T-helper 17 cell (primary cell): ENCODE measurements at places on chromosomes 5 and 9. TPM values are rescaled to one million over a fixed set of nuclear protein-coding genes. Genes with fewer than 3 reads are reported as not detected.

SPINK9 gene
- not detected for total RNA-seq

ZBED3 gene
- total RNA-seq: 0.94 TPM

PRR7 gene
- total RNA-seq: 32.0 TPM

AP3B1 gene
- total RNA-seq: 34.5 TPM

DIAPH1 gene
- 327 TPM for total RNA-seq

CDHR2 gene
- total RNA-seq: 1.3 TPM

GRCh38 chr5:31733371-31733770 lies 94.4 kb downstream of the PDZD2 start:
- DNase-seq: no peak

GRCh38 chr9:17900606-17901005 lies 321.7 kb downstream of the SH3GL2 start:
- DNase-seq: no peak

GRCh38 chr5:28226407-28226806 lies 1188.0 kb upstream of the CDH9 start:
- no peak for DNase-seq

GRCh38 chr9:86238861-86239770 lies 20.3 kb downstream of the C9orf153 start:
- no peak for DNase-seq

DNA sequence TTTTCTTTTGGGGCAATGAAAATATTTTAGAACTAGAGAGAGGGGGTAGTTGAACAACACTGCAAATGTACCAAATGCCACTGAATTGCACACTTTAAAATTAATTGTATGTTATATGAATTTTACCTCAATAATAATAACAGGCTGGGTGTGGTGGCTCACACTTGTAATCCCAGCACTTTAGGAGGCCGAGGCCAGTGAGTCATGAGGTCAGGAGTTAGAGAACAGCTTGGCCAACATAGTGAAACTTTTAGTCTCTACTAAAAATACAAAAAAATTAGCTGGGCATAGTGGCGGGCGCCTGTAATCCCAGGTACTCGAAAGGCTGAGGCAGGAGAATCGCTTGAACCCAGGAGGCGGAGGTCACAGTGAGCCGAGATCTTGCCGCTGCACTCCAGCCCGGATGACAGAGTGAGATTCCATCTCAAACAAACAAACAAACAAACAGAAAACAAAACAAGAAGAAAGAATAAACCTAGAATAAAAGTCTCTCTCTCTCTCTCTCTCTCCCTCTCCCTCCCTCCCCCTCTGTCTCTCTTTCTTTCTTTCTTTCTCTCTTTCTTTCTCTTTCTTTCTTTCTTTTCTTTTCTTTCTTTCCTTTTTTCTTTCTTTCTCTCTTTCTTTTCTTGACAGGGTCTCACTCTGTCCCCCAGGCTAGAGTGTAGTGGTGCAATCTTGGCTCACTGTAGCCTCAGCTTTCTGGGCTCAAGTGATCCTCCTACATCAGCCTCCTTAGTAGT lies 91.1 kb downstream of the BASP1 start:
- no peak for DNase-seq

GRCh38 chr5:94595281-94595840 lies 23.0 kb downstream of the KIAA0825 start:
- DNase-seq: no peak

GRCh38 chr5:157616785-157617184 lies 35.5 kb downstream of the SOX30 start:
- no peak for DNase-seq

GRCh38 chr5:123283031-123283430 lies 140.2 kb downstream of the CEP120 start:
- no peak for DNase-seq

- no peak for DNase-seq
Observed at GRCh38 chr9:93646640-93647178, 70.3 kb downstream of the PHF2 start.

DNA sequence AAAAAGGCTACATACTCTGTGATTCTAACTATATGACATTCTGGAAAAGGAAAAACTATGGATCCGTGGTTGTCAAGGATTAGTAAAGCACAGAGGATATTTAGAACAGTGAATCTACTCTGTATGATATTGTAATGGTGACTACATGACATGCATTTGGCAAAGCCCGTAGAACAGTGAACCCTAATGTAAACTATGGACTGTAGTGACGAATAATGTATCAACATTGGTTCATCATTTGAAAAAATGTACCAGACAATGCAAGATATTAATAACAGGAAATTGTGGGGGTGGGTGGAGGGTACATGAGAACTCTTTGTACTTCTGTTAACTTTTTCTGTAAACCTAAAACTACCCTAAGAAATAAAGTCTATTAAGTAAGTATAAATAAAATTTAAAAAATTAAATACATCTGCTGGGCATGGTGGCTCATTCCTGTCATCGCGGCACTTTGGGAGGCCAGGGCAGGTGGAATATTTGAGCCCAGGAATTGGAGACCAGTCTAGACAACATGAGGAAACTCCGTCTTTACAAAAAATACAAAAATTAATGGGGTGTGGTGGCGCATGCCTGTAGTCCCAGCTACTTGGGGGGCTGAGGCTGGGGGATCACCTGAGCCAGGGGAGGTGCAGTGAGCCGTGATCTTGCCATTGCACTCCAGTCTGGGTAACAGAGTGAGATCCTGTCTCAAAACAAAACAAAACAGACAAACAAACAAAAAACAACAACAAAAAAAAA lies 101.7 kb upstream of the TBC1D2 start:
- DNase-seq: no peak

GRCh38 chr9:99445371-99445891 lies 223.3 kb downstream of the SEC61B start:
- DNase-seq: no peak

GRCh38 chr5:116763987-116764866 lies 189.6 kb upstream of the SEMA6A start:
- no peak for DNase-seq
